ENCODE measurements at places on chromosomes 12 and 14.

GRCh38 chr12:100453951-100454350 is 19.7 kb upstream of the NR1H4 start:
- no peak for DNase-seq

DNA sequence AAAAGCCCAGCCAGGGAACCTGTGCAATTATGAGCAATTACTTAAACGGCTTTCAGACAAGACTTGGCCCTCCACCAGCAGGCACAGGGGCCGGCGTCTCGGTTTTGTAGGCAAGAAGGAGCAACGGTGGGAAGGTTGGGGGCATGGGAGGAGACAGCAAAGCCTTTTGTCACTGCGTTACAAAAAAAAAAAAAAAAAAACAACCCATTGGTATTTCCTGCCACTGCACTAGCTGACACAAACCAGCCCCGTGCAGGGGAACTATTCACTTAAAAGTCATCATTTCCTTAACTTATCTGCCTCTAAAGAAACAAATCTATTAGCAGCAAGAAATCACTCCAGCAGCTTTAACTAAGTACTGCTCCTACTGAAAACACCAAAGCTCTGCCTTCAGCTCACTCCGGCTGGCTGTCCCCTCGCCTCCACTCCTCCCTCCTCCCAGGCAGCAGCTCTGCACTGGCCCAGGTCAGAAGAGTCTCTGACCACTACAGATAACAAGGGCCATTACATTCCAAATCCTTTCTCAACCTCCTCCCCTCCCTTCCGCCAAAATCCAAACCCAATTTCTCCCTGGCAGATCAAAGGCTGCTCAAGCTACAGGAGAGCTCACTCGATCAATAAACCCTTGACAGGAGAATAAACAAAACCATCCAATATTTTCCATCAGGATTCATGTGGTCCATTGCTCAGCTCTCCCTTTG is 105.2 kb upstream of the CDKN3 start:
- DNase-seq, result no peak

DNA sequence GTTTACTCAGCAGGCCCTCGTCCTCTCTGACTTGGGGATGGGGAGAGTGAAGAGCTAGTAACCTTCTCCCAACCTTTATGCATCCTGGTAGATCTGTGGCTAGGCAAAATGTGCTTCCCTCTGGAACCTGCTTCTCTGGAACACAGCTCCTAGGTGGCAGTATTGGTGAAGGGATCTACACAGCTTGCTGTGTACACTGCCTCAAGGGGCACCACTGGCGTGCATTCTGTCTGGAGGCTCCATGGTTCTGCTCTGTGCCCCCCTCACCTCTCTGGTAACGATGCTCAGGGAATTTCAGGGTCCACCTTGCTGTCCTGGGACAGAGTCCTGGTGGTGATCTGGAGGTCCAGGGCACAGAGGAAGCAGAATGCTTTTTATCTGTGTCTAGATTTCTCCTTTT is 43.5 kb upstream of the KCNA5 start:
- no peak for DNase-seq

DNA sequence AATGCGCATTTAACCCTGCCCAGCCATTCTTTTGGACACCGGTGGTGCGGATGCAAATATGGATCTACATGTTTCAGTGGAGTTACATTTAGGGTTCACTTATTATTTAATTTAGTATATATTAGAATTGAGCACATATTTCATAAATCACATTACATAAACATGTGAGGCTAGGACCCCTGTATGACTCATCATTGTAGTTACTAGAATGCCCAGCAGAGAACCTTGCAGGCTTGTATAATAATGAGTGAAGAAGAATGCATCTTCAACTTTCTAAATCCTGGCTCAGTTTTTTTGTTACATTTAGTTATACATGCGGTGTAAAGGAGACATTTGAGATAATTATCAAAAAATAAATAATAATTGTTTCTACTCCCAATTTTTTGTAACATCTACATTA is 369.0 kb downstream of the ATP23 start:
- DNase-seq, result no peak

DNA sequence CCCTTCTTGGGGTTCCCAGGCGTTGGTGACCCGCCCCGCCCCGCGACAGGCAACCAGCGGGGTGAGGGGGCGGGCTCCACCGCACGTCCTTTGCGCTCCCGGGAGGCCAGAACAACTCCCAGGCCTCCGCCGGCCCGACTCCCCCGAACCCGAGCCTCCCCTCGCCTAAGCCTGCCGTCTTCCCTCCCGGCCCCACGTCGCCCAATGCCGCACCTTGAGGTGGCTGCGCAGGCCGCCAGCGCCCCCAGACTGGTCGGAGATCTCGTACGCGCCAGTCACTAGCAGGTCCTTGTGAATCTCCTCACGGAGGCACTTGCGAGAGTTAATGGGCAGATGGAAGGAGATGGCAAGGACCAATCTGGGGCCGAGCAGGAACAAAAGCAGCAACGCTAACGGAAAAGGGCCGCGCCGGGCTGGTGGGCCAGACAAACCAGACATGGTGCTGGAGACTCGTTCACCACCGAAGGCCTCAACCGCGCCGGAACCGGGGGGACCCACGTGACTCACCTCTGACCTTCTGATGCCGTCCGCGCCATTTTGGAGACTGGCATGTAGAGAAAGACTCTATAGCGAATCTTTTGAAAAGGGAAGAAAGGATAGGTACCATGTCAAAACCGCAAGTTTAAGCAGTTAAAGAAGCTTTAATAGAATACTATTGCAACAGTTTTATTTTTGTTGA is at the start of gene TMED10:
Gene TMED10, minus strand, starts transcription at position 471 of the 679 bp plus-strand sequence. Its CDS starts 33 bp downstream, at position 438.
- peak; percentile 83 for DNase-seq

DNA sequence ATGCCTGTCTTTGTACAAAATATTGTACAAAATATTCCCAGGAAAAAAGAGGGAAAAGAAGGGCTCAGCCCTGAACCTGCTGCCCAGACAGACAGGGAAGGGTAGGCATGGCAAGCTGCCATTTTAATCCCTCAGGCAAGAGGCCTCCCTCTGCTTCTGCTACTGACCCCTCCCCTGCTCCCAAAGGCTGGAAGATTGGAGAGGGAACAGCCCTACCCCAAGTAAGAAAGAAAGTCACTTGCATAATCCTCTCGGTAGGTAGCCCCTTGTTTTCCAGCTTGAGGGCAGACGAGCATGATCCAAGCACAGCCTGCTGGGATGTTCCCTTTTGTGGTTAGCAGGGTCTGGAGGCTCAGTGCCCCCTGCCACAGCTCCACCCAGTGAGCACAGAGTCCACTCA is 20.7 kb downstream of the ADCY6 start:
- DNase-seq, result no peak

DNA sequence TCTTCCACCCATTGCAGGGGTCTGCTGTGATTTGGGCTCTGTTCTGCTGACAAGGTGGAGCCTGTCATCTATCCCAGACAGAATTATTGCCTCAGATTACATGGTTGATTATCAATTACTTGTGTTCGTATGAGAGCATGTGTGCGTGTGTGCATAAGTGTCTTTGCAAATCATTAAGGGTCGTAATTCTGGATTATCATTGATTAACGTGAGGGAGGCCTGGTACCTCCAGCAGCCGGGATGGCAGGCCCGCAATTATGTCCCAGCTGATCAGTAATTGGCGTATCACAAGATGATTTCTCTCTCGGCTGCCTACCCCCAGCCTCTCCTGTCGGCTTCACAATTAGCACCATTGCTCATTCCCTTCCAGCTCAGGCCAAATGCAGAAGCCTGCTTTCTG is 29.6 kb upstream of the IRF2BPL start:
- no peak for DNase-seq

- DNase-seq, result no peak
These were observed 27.4 kb downstream of the BCL2L14 start for GRCh38 chr12:12097891-12098690.

DNA sequence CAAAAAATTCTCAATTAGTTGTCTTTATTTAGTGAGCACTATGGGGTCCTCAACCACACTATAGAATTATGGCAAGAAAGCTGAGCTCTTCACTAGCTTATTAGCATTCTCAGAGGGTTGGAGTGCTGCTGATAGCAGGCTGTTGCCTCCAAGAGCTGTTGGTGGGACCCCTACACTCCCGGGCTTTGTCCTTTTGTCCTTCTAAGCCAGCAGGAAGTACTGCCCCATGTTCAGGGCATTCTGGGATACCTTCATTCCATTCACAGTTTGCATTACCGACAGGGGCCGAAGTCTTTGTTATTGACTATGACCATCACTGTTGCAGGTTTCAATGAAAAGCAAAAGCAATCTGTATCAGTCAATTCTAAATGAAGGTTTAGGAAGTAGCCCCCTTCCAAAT is 89.5 kb upstream of the OTX2 start:
- DNase-seq, result no peak

DNA sequence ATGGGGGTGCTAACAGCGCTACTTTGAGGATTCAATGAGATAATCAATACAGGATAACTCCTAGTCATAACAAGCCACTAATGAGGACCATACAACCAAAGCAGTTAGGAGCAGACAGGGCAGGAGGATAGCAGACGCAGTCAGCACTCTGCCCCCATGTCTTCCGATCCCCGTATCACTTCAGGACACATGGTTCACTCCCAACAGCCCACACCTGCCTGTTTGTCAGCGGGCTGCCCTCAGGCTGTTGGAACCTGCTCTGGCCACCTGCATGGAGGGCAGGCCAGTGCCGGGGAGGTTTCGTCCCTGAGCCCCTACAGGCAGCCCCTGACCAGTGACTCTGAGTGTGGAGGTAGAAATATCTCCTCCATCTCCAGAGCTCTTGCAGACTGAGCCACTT is 37.1 kb upstream of the LTBP2 start:
- DNase-seq, result no peak

- no peak for DNase-seq
These were observed 14.0 kb downstream of the SMCO2 start for GRCh38 chr12:27460471-27460978.

- DNase-seq, result no peak
These were observed 5.6 kb downstream of the GLI1 start for GRCh38 chr12:57465030-57465746.

DNA sequence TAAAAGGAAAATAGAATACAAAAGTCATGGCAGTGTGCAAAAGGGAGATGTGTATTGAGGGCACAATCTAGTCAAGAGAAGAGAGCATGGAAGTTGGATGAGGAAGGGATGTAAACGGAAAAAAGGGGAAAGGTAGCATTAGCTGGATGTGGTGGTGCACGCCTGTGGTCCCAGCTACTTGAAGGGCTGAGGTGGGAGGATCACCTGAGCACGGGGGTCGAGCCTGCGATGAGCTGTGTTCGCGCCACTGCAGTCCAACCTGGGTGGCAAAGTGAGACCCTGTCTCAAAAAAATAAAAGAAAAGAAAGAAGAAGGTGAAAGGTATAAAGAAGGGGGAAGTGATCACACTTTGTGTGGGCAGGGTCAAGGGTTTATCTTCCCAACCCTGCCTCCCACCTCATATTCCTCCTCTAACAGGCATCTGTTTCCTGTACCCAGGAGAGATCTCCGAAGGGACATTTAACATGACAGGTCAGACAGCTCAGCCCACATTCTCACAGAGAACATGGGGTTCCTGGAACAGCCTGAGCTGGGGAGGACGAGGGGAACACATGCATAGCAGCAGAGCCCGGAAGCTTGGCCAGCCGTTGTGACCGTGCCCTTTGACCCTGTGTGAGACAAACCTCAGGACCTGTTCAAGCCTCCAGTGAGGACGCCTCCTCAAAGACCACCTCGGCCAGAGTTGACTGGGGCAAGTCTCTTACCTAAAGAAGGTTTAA is 8.9 kb downstream of the RNASE11 start:
- DNase-seq, result no peak

DNA sequence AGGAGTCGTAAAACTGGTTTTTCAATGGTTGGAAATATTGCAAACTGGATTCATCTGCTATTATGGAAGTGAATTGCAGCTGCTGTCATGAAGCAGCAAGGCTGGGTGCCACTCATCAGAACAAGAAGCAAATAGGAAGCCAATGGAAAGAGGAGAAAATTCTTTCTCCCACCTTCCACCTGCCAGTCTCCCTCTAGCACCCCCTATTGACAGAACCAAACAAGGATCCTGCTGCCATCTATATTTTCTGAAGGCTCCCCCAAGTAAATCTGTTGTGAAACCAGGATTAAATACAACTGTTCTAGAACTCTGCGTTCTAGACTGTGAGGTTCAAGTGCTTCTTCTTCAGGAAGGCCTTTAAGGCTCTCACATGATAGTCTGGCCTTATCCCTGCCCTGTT is 286.6 kb downstream of the AACS start:
- DNase-seq, result no peak

Measured in effector memory CD4-positive, alpha-beta T cell (primary cell).